Stimulated activated CD8-positive, alpha-beta memory T cell treated with anti-CD3 and anti-CD28 coated beads, Interleukin-7, amount 100 ng/mL, for 24 hours (primary cell): ENCODE measurements at places on chromosomes 6 and 20.

DNA sequence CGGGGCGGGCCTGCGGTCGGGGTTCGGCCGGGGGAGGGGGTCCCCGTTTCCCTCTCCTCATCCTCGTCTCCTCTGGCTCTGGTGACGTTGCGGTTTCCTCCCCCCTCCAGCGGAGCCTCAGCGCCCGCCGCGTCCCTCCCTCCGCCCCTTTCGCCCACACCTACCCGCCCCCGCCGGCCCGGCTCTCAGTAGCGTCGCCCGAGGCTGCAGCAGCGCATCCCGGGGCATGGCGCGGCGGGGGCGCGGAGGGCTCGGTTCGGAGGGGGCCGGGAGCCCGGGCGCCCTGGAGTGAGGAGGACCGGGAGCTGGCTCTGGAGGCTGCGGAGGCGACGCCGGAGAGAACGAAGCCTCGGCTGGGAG, at the start of gene DSE:
Gene DSE, plus strand, starts transcription at position 188 of the 360 bp plus-strand sequence. CDS start 28,304 bp downstream, outside the sequence.
- peak; percentile 22 for DNase-seq

- no peak for DNase-seq
These were observed 60.0 kb downstream of the PTPN1 start for GRCh38 chr20:50569864-50570836.

DNA sequence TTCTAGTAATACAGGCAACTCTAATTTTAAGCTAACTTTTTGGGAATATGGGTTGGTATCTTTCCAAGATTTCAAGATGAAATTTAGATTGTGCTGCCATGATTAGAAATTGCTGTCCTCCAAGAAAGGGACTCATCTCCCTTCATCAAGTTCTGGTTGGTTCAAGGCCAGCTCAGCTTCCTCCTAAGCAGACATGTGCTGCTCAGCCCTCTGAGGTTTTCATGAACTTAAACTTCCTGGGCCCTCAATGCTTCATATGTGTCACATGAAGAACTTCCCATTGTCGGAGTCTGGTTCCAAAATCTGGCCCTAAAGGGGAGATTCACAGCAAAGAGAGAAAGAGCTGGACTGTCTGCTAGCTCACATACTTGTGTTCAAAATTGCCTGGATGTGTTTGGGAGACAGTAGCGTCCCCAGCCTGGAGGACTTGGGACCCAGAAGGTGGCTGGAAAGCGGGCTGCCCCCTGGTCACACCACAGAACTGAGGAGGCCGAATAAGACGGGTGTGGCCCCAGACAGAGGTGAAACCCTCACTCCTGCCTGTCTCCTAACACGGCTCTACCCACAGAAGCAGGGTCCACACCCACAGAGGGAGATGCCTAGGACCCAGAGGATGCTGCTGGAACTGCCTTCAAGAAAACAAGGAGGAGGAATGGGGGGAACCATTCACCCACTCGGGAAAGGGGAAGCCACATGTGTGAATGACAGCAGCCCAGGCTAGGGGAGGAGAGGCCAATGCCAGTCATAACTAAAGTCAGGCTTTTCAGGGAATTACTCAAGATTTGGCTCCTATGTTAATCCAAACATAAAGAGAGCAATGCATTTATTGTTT, 54.3 kb upstream of the GPR31 start:
- DNase-seq = no peak

GRCh38 chr6:14738933-14739332, 506.9 kb upstream of the JARID2 start:
- no peak for DNase-seq

GRCh38 chr6:161890133-161890831, 616.4 kb upstream of the AGPAT4 start:
- DNase-seq = no peak

DNA sequence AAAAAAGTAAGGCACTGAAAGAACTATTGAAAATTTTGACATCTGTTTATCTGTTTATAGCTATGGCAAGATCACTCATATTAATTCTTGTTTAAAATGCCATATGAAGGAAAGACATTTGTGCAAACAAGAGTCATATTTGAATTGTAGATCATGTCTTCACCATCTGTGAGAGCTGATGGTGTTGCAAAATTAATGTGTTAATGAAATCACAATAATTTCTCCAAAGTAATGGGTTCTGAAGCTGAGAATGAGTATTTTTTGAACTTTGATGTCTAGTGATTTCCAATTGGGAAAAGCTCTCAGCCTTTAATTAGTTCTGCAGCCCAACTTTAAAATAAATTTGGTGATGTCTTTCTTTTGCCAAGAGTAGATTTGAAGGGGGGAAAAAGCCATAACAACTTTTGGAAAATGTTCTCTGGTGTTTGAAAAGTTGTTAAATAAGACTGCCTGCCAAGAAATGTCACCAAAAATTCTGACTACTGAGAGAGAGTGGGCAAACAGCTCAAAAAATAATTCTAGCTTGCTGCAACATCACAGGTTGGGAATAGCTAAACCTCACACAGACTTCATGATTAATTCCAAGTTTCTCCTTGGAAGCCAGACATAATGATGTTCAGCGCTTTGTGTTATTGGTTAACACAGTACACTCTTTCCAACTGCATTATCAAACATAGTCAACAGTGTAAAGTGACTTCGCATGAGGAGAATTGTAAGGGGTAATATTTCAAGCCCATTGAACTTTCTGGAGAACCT, 142.6 kb downstream of the SOBP start:
- no peak for DNase-seq

DNA sequence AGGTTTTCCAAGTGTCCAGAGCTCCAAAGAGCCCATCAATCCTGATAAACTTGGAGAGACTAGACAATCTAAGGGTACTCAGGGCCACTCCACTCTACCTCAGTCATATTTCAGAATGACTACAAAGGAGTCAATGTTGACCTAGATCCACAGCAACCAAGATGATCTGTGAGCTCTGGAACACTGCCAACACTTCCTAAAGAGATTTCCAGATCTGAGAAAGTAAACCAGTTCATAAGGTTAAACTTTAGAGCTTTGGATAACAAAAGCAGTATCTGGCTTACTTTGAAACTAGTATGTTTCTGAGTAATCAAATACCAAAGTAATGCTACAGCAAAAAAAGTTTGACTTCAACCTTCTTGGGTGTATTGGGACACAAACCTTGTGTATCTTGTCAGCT, 122.7 kb downstream of the BTBD9 start:
- DNase-seq = no peak

- DNase-seq = no peak
These were observed at the start of gene SDCBP2 for GRCh38 chr20:1328680-1329330. Gene SDCBP2, minus strand, starts transcription at chr20:1329139. Its CDS starts 8,723 bp downstream, at chr20:1320416.

DNA sequence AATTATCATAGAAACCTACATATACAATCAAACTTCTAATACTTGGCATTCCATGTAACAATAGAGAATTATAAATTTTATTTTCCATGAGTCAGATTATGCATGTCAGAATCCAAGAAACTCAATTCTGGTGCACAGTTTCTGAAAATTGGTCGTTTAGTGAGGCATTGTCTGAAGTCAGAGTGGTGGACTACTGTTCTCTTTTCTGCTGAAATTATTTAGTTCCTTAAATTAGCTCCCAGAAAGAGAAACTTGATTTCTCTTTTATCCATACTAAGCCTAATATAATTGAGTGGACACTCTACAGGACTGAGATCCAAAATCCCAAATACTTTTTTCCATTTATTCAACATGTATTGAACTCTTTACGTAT, 265.5 kb downstream of the ALDH8A1 start:
- no peak for DNase-seq

DNA sequence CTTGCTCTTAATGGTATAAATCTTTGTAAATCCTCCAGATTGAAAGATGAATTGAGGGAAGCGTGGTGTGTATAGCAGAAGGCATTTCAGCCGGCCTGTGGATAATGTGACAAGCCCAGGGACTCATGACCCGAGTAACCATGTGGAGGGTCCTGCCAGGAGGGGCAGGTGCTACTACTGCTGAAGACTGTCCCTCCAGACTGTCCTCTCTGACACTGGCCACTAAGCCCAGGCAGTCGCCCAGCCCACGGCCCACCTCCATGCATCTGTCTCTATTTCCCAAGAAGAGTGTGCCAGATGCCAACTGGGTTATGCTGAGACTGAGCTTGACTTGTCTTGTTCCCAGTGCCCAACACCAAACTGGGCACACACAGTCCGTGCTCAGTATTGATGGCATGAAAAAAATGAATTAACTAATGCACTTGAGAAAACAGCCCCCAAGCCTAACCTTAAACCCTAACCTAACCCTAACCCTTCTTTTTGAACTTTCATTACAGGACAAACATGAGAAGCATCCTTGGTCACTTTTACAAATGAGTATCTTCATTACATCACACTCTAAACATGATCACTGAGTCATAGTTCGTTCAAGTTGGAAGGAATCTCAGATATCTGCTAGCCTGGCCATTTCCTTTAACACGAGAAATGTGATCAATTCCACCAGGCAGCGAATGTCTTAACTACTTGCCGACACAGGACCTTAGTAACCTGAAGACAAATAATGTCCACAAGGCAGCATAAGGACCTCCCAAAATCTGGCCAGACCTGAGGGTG, 182.2 kb upstream of the RREB1 start:
- no peak for DNase-seq

GRCh38 chr6:32879691-32880090, 25.7 kb downstream of the PSMB9 start:
- DNase-seq = no peak

DNA sequence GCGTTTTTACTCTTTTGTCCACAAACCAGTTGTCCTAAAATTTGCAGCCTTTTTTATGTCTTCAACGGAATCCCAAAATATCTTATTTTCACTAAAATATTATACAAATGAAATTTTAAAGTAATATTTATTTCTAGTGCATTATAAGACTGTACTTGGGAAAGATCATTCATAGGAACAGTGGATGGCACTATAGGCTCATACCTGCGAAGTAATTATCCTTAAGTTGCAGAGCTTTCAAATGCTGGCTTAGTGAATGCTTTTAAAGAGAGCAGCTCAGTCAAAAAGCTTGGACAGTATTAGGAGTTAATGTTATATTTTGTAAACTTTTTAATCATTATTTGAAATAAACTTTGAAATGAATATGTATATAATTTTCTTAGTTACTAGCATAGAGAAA, 254.9 kb downstream of the CDKAL1 start:
- no peak for DNase-seq

GRCh38 chr6:104462811-104463599, 396.7 kb downstream of the HACE1 start:
- no peak for DNase-seq

DNA sequence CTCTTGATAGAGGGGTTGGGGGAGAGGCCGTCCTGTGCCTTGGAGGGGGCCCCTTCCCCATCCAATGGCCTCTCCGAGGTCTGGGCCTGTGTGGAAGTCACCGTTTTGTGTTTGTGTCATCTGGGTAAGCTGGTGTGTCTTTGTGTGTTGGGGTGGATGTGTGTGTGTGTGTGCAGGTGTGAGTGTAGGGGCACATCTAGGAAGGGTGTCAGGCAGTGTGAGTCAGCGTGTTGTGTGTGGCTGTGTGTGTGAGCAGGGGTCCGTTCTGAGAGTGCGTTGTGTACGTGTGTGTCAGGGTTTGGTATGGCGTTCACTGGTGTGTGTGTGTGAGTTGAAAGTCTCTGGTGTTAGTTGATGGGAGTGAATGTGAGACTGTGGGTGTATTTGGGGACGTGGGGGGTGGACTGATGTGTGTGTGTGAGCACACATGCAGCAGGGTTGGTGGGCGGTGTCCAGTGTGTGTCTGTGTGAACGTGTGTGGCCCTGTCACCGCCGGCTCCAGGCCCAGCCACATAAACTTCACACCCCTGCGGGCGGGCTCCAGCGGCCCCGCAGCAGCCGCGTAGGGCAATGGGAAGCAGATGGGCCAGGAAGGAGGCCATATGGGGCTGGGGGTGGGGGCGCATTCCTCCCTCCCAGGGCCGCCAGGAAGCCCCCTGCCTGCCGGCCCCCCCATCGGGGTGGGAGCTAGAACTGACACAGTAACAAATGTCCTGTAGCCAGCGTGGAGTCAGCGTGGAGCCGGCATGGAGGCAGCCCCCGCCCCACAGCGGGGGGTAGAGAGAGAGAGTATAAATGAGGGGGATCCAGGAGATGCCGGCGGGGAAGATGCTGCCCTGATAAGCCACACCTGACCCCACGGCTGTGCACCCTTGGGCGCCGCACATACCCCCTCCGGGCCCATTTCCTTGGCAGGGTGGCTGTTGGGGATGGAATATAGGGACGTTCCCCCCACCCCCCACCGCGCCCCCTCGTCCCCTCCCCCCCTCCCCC, 32.1 kb downstream of the SNAI1 start:
- DNase-seq = no peak

DNA sequence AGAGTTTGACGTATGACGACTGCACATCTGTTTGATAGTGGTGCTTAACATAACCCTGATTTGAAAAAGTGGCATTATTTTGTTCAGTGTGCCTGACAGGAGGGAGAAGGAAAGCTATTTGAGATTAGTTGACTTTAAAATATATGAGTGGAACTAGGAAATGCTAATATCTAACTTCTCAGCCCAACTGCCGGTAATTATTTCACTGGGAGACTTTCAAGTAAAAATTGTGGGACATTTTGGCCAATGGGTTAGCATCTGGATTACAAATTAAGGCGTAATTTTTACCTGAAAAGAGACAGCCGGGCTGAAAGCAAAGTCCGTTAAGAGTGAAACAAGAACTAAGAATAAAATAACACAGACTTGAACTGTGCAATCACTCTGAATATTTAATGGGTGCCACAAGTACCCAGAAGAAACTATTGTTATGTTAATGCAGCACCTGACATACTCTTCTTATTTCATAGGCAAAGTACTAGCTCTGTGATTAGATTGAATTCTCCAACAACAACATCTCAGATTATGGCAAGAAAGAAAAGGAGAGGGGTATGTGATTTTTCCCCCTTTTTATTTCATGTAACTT, 2.0 kb downstream of the HEY2 start:
- DNase-seq = no peak

GRCh38 chr6:155854787-155855186, 399.1 kb upstream of the NOX3 start:
- DNase-seq = no peak

- no peak for DNase-seq
These were observed 1.7 kb downstream of the SLC22A3 start for GRCh38 chr6:160349814-160350350.

GRCh38 chr6:110415086-110415916, at the start of gene DDO:
Gene DDO, minus strand, starts transcription at chr6:110415575. Its CDS starts 2,113 bp downstream, at chr6:110413462.
- no peak for DNase-seq

DNA sequence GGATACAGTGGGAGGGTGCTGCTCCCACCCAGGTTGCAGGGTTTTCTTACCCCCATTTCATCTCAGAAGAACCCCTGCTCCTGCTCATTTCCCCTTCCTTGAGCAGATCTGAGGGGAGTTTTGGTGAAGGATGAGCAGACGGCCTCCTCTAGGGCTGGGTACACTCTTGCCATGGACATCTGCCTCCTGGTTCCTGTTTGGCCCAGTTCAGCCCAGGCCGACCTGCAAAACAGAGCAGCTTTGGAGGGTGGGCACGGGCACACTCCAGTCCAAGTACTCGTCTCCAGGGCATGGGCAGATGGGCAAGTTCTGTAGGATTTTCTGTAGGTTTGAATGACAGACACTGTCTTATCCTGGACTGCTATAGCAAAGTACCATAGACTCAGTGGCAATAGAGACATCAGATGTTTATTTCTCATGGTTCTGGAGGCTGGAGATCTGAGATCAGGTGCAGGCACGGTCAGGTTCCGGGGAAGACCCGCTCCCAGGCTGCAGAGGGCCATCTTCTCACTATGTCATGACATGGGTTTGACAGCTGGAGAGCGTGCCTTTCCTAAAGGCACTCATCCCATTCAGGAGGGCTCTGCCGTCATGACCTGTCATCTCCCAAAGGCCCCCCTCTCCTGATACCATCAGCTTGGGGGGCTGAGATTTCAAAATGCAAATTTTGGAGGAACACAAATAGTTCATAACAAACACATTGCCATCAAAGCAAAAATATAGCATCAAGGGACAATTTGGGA, 6.2 kb downstream of the NPBWR2 start:
- DNase-seq = no peak

- no peak for DNase-seq
These were observed 12.9 kb upstream of the FAM210B start for GRCh38 chr20:56345911-56346310.

GRCh38 chr6:140209775-140210174, 835.3 kb upstream of the CITED2 start:
- DNase-seq = no peak
